ENCODE measurements at places on chromosomes 11 and 22.
A peak's percentile ranks its signal among the peaks of the same experiment; 100 is the strongest.

DNA sequence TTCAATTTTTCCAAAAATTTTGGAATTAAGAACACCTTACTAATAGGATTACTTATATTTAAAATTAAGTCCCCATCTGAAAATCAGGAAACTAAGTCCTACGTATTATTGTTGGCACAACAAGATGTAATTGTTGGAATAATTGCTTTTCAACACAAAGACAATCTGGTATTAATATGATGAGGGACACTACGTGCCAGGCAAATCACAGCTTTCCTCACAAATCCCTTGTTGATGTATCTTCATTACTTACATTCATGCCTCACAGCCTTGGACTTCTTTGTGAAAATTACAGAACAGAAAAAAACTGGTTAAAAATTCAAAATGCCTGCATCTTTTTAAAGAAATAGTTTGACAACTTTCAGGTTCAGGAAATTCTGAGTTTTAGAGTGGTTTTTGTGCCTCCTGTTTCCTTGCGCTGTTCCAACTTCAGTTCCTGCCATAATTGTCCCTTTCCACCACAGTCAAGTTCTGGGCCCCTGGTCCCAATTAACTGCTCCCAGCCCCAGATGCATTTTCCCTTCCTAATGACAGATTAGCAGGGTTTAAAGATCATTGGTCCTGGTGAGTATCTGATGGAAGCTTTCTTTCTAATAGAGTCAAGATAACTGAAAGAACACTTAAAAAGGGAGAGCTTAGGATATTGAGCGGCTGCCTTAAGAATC, 23.3 kb upstream of the CCDC34 start:
- DNase-seq = no peak

DNA sequence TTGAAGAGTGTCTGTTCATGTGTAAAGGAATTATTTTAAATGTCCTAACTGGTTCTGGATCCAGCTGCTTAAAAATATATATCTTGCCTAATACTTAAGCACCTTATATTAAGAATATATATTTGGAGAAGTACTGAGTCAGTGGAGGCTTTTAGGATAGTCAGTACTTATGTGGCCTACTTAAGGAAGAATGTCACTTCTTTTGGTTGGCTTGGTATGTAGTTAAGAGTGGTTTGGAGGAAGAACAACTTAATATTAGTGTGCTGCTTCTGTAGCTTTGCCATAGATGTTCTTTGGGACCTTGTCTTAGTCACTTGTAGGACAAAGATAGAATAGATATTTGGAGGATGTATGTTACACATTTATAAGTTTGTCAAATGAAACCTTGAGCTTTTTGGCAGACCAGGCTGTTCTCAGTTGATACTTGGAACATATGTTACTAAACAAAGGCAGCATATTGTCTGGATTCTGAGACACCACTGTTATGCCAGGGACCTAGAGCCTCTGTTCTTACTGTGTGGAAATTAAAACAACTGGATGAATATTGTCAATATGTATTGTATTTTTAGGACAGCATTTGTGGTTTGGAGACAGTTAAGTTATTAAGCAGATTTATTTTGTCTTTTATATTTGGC, 4.9 kb downstream of the HIPK3 start:
- no peak for DNase-seq

DNA sequence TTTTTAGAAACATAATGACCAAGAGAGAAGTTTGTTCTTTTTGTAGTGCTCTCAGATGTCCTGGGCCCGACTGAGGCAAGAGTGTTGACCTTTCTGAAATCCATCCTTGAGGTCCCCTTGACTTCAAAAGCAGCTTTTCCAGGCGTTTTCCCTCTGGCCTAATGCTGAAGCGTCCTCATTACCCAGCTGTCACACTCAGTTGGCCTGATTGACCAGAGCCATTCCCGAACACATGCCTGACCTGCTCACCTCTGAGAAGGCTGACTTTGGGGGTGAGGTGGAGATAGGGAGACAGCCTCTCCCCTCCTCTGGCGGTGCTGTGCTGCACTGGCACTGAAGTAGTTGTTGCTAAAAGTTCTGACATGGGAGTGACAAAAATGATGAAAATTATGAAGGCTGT, 66.9 kb downstream of the ALX4 start:
- no peak for DNase-seq

- no peak for DNase-seq
These were observed 100.4 kb downstream of the OSBP2 start for GRCh38 chr22:30795118-30795517.

DNA sequence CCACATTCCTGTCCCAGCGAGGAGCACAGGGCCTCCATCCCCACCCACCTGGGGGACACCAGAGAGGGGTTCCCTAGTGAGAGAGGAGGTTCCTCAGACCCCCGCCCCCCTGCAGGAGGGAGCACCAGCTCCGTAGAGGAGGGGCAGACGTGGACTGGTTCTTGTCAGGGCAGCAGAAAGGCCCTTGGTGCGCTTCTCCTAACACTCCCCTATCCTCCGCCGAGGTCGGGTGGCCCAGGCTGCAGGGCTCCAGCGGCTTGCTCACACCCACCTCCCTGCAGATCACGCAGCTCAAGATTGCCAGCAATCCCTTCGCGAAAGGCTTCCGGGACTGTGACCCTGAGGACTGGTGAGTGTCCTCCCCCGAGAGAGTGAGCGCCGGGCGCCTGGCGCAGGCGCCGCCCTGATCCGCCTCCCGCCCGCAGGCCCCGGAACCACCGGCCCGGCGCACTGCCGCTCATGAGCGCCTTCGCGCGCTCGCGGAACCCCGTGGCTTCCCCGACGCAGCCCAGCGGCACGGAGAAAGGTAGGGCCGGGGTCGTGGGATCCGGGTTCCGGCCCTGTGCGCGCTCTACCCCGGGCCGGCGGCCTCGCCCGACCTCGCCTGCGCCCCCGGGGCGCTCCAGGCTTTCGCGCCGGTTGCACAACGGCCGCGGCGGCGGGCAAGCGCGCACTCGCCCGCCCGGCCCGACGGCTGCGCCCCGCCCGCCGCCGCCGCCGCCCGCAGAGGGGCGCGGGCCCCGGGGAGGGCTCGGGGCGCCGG, 5.1 kb downstream of the TBX1 start:
- no peak for DNase-seq

DNA sequence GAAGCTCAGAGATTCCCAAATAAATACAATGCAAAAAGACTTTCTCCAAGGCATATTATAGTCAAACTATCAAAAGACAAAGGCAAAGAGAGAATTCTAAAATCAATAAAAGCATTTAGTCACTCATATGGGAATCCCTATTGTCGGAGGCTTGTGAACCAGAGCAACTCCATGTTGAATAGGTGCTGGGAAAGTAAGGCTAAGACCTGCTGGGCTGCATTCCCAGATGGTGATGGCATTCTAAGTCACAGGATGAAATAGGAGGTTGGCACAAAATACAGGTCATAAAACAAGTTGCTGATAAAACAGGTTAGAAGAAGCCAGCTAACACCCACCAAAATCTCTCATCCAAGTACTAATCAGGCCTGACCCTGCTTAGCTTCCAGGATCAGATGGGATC, 84.5 kb downstream of the JRKL start:
- no peak for DNase-seq

DNA sequence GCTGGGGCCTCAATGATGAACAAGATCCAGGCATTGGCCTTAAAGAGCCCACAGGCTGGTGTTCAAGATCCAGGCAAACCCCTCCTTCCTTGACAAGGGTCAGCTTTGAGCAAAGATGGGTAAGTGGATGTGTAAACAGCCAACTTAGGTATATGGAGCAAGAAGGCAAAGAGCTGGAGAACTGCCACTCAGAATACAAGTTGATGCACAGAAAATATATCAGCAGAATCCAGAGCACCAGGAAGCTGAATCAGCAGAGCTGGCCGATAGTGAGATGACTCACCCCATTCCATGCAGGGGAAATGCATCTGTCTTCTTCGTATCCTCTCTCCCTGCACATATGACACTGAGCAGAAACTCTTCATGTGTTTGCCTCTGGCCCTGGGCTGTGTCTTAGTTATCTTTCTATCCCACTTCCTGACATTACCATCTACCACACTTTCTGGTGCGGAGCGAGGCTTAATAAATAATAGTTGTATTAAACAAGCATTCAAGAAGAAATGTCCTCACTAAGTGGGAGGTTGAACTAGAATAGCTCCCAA, 57.8 kb downstream of the ENDOD1 start:
- DNase-seq = no peak

DNA sequence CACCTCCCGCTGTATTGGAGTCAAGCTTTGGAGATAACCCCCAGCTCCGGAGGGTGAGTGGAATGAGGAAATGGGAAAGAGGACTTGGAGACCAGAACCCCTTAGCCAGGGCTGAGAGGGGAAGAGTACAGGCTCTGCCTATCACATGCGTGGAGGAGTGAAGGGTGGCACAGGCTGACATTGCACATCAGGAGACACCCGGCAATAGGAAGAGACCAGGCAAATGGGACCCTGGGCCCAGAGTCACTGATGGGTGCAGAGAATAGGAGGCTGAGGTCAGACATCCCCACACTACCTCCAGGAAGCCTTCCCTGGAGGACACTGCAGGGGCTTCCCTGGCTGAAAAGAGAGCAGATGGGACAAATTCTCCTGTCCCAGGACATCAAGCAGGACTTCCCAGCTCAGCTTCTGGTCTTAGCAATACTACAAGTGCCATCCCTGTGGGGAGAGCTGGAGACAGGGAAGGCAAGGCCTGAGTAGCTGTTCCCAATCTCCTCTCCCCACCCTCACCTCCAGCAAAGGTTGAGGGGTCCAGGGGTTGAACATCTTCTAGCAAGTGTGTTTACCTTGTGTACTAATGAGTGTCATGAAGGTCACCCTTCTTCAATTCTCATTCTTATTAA, 160.7 kb downstream of the BUD13 start:
- peak; percentile 35 for DNase-seq

DNA sequence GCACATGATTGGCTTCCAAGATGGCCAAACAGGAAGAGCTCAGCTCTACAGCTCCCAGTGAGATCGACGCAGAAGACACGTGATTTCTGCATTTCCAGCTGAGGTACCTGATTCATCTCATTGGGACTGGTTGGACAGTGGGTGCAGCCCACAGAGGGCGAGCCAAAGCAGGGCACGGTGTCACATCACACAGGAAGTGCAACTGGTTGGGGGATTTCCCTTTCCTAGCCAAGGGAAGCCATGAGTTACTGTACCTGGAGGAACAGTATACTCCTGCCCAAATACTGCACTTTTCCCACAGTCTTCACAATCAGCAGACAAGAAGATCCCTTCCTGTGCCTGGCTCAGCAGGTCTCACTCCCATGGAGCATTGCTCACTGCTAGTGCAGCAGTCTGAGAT, 131.2 kb downstream of the DLG2 start:
- no peak for DNase-seq

- DNase-seq = no peak
These were observed 5.6 kb downstream of the CHST1 start for GRCh38 chr11:45659818-45660160.

DNA sequence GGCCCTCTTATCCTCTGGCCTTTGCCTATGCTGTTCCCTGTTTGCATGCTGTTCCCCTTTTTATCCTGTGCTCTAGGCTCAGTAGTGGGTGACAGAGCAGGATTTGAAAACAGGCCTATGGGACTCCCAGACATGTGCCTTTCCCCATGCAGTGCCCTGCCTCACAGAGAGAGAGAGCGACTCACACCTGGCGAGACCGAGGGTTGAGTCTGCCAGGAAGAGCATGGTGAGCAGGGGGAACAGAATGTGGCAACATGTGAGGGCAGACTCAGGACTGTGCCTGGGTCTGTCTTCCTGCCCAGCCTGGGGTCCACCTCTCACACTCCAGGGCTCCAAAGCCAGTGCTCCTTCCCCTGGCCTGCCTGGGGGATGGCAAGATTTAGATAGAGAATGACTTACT, 75.0 kb downstream of the NFAM1 start:
- DNase-seq = no peak

DNA sequence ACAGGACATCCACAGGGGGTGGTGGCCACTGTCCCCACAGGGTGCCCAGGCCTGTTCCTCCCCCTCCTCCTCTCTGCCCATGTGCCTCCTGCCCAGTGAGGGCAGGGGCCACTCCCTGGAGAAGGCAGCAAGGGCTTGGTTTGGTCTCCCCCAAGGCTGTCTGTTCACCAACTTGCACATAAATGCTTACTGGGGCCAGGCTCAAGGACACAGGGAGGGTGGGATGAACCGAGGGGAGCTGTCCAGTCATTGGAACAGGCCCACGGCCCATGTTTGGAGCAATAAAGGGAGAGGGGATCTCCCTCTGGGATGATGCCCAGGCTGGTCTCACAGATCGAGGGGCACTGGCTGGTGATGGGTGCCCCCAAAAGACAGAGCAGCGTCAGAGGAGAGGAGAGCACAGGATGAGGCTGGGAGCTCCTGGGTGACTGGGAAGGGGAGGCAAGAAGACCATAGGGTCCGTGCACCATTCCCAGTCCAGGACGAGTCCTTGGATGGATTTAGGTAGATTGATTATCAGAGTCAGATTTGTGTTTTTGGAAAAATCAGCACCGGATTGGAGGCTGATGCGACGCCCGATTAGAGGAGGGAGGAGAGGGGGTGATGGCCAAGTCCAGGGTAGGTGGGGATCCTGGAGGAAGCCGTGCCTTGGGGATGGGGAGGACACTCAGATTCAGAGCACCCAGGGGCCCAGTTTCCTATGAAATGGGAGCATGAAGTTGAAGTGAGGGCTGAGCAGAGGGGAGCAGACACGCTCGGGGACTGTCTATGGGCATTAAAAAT, 1.1 kb downstream of the IGLL5 start:
- DNase-seq = peak; percentile 29

DNA sequence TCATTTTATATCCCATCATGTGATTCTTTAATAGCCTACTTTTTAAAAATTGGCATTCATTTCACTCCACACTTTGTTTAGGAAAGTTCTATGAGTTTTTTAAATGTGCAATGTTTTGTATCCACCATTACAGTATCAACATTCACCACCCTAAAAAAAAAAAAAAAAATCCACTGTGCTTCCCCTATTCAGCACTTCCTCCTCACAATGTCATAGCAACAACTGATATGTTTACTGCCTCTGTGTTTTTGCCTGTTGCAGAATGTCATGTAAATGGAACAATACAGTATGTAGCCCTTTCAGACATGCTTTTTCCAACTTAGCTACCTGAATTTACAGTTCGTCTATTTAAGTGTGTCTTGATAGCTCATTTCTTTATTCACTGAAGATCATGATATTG, 754.2 kb downstream of the FAM181B start:
- no peak for DNase-seq

DNA sequence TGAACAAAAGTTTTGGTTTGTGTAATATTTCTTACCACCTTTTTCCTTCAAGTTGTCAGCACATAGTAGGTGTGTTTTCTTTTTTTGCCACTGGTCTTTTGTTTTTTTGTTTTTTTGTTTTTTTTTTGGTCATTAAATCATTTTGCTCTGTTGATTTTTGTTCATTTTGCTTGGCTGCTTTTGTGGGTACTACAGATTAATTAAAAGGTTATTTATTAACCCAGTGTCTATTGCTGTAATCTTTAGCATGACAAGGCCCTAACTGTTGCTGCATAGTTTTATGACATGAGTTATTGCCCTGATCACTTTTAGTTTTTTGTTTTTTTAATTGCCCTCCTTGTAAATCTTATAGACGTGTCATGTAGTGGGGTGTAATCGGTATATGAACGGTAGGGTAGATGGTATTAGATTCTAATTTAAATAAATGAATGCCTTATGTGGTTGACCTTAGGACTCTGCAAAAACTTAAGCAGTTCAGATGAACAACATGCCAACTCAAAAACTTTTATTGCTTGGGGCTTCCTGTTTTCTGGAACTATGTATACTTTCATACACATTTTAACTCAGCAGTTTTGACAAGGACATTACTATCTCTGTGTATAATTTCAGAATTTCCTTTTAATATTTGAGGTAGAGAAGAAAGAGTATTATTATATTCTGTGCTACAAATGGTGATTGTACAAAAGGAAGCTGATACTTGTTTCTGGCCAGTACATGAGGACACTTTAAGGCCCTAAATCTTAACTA, 7.9 kb downstream of the EWSR1 start:
- no peak for DNase-seq

GRCh38 chr22:42966497-42966896, 48.5 kb downstream of the PACSIN2 start:
- DNase-seq = no peak
